Suppressor macrophage treated with lipopolysaccharide for 1 hour (primary cell): ENCODE measurements at places on chromosomes 11 and 22.

DNA sequence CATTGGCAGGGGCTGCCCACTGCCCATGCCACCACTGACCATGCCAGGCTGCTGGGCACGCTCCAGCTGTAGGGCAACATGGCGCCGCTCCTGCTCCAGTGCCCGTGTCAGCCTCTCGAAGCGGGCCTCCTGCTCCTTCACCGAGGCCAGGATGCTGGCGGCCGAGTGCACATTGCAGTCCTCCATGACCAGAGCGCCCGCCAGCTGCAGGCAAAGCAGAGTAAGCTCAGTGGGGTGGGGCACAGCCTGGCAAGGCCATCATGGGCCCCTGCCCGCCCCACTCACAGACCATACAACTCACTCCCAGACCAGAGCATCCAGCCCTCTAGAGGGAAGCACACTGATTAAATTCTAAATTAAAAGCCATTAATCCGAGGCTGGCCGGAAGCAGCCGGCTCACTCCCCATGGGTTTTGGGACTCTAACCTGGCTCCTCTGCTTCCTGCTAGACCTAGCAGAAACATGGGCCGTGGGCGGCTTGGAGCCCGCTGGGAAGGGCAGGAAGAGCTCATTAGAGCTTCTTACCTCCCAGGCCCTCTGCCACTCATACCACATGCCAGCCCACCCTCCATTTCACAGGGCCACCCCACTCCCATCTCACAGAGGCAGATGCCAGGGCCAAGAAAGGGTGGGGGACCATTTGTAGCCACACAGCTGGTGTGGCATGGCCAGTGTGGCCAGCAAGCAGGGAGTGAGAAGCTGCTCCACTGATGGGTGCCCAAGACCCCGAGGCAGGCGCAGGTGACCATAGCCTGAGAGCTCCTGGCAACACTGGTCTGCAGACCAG lies 25.8 kb downstream of the ARVCF start:
- no peak for DNase-seq

DNA sequence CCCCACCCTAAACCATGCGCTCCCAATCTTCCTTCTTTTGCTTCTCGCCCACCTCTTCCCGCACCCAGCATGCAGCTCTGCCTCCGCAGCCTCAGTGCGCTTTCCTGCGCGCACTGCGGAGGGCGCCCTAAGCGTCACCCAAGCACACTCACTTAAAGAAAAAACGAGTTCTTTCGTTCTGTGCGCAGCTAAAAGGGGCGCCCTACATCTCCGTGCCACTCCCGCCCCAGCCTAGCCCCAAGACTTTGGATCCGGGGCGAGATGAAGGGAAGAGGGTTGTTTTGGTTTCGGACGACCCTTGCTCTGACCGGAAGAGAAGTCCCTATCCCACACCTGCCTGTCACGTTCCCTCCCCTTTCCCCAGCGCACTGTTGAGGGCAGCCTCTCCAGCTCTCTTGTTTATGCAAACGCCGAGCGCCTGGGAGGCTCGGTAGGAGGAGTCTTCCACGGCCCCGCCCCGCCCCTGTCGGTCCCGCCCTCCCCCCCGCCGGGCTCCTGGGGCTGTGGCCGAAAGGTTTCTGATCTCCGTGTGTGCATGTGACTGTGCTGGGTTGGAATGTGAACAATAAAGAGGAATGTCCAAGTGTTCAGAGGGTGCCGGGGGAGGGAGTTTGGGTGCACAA lies 5.3 kb downstream of the VSIG2 start:
- peak; percentile 66 for DNase-seq

DNA sequence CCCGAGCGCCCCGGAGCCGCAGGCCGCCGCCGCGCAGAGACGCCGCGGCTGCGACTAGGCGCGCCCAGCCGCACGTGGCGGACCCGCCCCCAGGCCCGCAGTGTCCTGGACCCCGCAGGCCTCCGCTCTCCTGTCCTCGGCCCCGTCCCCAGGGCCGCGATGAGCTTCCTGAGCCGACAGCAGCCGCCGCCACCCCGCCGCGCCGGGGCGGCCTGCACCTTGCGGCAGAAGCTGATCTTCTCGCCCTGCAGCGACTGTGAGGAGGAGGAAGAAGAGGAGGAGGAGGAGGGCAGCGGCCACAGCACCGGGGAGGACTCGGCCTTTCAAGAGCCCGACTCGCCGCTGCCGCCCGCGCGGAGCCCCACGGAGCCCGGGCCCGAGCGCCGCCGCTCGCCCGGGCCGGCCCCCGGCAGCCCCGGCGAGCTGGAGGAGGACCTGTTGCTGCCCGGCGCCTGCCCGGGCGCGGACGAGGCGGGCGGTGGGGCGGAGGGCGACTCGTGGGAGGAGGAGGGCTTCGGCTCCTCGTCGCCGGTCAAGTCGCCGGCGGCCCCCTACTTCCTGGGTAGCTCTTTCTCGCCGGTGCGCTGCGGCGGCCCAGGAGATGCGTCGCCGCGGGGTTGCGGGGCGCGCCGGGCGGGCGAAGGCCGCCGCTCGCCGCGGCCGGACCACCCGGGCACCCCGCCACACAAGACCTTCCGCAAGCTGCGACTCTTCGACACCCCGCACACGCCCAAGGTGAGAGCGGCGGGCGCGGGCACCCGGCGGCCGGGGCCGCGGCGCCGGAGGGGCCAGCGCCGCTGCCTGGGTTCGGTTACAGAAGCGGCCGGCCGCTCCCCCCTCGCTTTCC lies 528 bp downstream of the WEE1 start:
- no peak for DNase-seq

DNA sequence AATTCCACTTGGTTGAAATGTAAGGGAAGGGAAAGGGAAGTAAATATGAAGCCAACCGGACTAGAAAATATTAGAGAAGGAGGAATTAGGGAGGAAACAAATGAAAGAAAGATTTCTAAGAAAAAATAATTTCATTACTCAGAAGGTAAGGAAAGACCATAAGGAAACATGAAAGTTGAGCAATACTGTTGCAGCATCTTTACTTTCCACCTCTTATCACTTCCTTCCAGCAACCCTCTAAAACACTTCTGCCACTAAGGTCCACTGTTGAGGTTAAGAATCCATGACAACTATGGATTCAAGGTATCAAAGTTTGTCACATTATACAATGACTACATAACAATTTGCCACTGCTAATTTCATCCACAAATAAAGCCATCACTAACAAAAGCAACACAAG lies 308.6 kb downstream of the DLG2 start:
- DNase-seq, result no peak

DNA sequence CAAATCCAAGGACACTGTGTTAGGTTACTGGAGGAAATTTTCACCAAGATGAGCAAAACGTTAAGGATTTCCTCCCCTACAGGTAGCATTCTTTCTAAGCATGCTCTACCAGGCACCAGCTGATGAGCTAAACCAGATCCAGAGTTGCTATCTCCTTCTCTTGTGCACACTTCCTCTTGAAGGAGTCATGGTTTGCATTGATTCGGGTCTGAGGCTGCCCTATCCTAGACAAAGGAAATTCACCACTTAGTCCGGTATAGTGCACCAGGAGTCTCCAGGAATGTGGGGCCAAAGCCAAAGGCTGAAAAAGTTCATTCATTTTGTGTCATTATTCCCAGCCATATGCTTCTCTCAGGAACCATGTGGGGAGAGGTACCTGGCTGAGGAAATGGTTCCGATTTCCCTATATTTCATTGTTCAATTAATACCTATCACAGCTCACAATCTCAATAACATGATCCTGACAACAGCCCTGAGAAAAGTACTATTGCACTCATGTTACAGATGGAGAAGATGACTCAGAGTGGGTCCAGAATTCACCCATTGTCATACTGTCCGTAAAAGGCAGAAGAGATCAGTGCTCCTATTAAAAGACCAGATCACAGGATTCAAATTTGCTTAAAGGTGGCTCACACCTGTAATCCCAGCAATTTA lies 39.1 kb downstream of the SLC35F2 start:
- DNase-seq, result no peak

DNA sequence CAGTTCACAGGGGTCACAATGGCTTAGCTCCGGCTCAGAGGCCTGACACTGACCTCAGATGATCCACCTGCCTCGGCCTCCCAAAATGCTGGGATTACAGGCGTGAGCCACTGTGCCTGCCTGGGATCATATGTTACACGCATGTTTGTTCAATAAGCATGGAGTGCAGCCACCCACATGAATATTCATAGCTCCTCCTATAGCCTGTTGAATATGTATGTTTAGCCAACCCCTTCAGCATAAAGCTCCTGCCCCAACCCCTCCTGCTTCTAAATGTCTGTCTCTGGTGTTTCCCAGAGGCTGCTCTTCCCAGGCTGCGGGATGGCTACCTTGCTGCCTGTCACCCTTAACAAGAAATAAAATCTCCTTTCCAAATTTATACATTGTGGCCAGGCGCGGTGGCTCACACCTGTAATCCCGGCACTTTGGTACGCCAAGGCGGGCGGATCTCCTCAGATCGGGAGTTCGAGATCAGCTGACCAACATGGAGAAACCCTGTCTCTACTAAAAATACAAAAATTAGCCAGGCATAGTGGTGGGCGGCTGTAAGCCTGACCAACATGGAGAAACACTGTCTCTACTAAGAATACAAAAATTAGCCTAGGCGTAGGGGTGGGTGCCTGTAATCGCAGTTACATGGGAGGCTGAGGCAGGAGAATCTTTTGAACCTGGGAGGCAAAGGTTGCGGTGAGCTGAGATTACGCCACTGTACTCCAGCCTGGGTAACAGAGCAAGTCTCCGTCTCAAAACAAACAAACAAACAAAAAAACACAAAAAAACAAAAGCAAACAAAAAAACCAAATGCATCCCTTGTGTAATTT lies 1.1 kb upstream of the APOBEC3F start:
- DNase-seq, result no peak

DNA sequence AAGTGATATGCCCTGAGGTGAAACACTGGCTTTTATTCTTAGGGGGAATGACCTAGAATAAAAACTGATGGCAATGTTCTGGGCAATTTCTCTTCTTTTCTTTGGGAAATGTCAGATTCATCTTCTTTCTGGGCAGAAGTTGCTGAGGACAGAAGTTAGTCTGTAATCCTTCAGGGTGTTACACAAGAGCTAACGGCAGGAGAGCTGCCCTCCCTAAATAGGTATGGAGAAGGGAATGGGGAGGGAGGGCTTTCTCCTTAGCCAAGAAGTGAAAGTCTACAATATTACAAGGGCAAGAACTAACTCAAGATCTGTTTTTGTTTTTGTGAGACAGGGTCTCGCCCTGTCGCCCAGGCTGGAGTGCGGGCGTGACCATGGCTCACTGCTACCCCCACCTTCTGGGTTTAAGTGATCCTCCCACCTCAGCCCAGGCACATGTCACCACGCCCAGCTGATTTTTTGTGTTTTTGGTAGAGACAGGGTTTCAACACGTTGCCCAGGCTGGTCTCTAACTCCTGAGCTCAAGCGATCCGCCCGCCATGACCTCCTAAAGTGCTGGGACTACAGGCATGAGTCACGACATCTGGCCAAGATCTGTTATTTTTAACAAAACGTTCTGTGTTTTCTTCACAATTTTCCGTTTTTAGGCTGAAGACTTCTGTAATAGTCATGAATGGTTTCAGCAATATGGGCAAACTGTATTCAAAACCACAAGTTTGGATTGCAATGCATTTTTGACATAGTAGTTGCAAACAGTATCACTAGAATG lies 7.2 kb downstream of the PIWIL4 start:
- peak; percentile 69 for DNase-seq

- no peak for DNase-seq
Measured at GRCh38 chr11:68574308-68574707, 110.0 kb upstream of the GAL start.

DNA sequence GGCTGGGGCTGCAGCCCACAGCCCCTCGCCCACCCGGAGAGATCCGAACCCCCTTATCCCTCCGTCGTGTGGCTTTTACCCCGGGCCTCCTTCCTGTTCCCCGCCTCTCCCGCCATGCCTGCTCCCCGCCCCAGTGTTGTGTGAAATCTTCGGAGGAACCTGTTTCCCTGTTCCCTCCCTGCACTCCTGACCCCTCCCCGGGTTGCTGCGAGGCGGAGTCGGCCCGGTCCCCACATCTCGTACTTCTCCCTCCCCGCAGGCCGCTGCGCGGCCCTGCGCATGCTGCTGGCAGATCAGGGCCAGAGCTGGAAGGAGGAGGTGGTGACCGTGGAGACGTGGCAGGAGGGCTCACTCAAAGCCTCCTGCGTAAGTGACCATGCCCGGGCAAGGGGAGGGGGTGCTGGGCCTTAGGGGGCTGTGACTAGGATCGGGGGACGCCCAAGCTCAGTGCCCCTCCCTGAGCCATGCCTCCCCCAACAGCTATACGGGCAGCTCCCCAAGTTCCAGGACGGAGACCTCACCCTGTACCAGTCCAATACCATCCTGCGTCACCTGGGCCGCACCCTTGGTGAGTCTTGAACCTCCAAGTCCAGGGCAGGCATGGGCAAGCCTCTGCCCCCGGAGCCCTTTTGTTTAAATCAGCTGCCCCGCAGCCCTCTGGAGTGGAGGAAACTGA lies 731 bp downstream of the GSTP1 start:
- peak; percentile 70 for DNase-seq

DNA sequence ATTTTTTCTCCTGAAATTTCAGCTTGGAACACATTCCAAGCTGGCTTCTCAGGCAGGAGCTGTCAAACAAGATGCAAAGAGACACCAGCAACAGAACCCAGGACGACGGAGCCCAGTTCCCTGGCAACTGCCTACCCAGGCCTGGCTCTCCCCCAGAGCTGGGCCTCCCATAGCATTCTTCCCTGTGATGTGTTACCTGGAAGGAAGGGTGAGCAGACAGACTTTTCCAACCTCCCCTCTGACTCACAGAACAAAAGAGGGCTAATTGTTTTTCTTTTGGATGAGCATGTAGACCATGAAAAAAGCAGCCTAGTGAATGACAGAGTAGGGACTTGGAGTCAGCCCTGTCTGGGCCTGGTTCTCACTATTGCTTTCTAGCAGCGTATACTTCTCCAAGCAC lies 55.3 kb upstream of the BMAL1 start:
- DNase-seq, result no peak

GRCh38 chr11:47340980-47341775 lies 11.3 kb downstream of the MYBPC3 start:
- DNase-seq, result no peak

DNA sequence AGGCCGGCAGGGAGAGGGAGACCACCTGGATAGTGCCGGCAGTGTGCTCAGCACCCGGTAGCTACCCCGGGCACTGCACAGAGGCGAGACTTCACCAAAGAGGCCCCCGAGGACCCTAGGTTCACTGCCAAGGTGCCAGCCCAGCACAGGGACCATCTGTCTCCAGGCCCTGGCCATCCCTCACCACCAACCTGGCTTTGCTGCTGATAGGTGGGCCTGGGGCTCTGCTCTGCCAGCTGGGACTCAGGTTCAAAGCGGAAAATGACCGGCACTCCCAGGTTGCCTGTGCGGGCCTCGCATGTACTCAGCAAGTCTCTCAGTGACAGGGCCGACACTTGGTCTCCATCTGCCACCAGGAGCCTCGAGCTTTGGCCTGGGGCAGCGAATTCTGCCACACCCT lies 812.2 kb downstream of the BRD1 start:
- DNase-seq, result no peak

GRCh38 chr11:8822469-8822868 lies 88.5 kb upstream of the AKIP1 start:
- DNase-seq, result no peak

GRCh38 chr11:14977101-14977880 lies 5.1 kb upstream of the CALCA start:
- DNase-seq, result no peak

GRCh38 chr11:8826139-8826786 lies 84.7 kb upstream of the AKIP1 start:
- DNase-seq, result no peak
